ENCODE measurements at places on chromosomes 13 and 19. TPM values are rescaled to one million over a fixed set of nuclear protein-coding genes. Genes with fewer than 3 reads are reported as not detected.

ADAMTS10 gene
- 39.1 TPM for polyA plus RNA-seq

ZNF418 gene
- 30.0 TPM for polyA plus RNA-seq

MYO16 gene
- polyA plus RNA-seq = 0.26 TPM

CDC42EP5 gene
- polyA plus RNA-seq = 27.1 TPM
